ENCODE measurements at places on chromosomes 16 and 17. TPM values are rescaled to one million over a fixed set of nuclear protein-coding genes. Genes with fewer than 3 reads are reported as not detected.

The HIGD1B gene
- not detected for total RNA-seq

GRCh38 chr16:3712861-3713372 lies 4.4 kb downstream of the TRAP1 start:
- DNase-seq, result no peak

- DNase-seq, result no peak
Measured at GRCh38 chr16:50281391-50282009, 15.1 kb downstream of the ADCY7 start.

DNA sequence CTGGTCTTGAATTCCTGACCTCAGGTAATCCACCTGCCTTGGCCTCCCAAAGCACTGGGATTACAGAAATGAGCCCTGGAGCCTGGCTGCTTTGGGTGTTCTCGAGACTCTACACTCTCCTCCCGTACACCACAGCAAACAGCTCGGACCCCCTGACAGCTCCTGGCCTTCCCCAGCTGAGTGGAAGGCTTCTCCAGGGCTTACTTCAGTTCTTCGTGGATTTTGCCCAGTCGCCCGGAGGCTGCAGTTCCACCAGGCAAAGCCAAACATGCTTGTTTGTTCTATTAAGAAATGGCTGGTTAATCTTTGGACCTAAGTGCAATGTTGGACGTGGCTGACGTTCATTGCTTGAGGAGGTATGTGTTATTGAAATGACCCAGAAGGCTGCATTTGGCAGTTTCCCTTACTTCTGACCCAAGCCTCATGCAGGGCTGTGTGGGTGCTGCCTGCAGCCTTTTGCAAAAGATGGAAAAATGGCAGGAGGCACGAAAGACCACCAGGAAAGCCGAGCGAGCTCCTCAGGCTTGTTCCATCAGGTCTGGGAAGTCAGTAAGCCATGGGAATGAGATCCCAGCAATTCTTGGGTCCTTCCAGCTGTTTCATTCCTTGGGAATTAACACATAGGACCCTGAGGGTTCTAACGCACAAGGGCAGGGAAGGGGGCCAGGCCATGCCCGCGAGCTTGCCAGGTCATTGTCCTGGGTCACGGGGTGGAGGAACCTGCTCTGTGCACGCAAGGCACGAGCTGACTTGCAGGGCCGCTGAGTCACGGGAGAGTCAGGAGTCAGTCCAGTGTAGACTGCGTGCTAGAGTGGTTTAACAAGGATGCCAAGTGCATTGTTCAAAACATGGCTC lies 23.9 kb upstream of the KLHDC4 start:
- DNase-seq, result peak; percentile 99

DNA sequence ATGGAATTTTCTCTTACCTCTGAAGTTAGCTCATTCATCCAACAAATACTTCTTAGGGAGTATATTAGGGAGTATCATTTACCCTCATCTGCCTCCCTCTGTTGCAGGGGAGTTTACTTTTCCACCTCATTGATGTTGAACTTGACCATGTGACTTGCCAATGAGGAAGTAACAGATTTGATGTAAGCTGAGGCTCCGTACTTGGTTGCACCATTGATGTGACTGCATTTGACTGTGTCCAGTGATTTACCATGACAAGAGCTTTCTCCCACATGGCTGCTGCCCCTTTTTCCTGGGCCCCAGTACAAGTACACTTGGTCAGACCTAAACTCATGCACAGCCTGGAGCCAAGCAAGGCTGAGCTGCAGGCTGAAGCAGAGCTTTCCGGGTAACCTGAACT lies 81.6 kb upstream of the HS3ST2 start:
- no peak for DNase-seq

- DNase-seq, result peak; percentile 30
Measured at GRCh38 chr17:9839433-9839832, 13.7 kb downstream of the GLP2R start.

DNA sequence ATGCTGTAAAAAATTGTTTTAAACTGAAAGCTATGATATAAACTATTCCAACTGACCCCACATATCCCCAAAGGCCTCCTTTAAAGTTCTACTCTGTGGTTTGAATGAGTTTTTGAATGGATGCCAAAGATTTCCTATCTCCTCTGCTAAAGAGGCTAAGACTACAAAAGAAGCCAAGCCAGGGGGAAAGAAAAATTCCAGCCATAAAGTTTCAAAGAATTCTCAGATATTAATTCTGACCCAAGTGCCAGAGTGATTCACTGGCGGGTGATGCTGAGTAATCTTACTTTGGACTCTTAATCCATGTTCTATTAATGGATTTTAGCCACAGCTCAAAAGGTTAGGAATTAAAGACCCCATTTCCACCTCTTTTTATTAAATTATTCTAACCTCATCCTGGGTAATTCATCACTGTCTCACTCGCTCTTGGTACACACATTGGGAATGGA lies 60.7 kb downstream of the HS3ST3A1 start:
- DNase-seq, result peak; percentile 78

- peak; percentile 55 for DNase-seq
Measured at GRCh38 chr16:31333686-31334649, 21.0 kb upstream of the ITGAX start.

Measured in MCF 10A (cell line).